ENCODE measurements at places on chromosomes 1 and 21.

GRCh38 chr1:54971317-54971791 is 9.1 kb upstream of the TMEM61 start:
- DNase-seq = no peak

GRCh38 chr21:45319461-45320211 is 31.9 kb upstream of the POFUT2 start:
- DNase-seq = no peak

- no peak for DNase-seq
Observed at GRCh38 chr1:180528868-180529470, 26.6 kb upstream of the ACBD6 start.

GRCh38 chr1:35364741-35365140 is 96.2 kb downstream of the ZMYM4 start:
- DNase-seq = no peak

DNA sequence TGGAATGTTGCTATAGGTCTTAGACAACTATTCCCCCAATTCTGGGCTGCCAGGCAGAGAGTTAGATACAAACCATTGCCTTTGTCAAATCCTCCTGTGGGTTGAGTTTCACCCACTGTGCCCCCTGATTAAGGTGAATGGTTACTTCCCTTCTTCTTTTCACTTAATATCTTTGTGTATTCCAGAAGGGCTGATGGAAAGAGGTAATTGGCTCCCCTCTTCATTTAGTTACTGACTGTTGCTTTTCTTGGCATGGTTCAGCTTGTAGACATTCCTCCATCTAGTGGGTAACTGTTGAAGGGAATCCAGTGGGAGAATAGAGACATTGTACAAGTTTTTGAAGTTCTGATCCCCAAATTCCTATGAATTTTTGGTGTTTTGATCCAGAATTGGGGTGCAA is 43.8 kb upstream of the MACF1 start:
- no peak for DNase-seq

DNA sequence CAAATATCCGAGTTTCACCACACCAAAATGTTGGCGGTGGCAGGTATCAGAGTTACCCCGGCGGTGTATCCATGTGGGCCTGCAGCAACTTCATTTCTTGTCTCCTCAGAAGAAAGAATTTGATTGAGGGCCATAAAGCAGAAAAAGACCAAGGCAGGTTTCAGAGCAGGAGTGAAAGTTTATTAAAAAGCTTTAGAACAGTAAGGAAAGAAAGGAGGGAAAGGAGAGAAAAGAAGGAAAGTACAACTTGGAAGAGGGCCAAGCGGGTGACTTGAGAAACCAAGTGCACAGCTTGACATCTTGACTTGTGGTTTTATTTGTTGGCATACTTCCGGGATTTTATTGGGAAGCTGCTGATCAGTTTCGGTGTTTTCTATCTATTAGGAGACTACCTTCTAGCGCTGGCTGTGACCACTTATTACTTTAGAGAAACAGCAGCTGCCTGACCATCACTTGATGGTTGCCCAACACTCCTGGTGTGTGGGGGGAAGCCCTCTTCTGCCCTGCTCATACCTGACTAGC is 75.5 kb upstream of the RAB3GAP2 start:
- DNase-seq = no peak

DNA sequence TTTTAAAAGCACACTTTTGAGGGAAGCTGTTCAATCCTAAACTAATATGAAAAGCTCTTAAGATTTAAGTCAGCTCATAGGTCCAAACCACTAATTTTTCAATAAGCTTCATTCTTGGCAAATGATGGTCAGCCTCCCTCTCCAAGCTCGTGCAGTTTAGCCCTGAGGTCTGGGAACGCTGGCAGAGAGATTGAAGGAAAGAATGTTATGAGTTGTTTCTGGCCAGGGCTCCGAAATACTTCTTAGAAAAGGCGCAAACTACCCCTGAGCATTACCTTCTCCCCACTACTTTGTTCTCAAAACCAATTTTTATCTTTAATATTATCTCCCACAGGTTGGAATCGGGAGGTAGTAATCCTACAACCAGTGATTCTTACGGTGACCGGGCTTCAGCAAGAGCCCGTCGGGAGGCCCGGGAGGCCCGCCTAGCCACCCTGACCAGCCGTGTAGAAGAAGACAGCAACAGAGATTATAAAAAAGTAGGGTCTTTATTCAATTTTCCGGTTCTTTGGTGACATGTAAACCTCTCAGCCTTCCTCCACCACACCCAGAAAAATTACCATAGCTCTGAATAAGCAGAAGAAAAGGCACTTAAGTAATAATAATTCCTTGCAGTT is 147.7 kb downstream of the SYT2 start:
- no peak for DNase-seq

GRCh38 chr1:241357366-241358340 is 648 bp upstream of the RGS7 start:
- no peak for DNase-seq

GRCh38 chr1:184567637-184568036 is 180.8 kb downstream of the C1orf21 start:
- no peak for DNase-seq

GRCh38 chr21:44423312-44423821 is 31.9 kb upstream of the LRRC3 start:
- no peak for DNase-seq

- peak; percentile 18 for DNase-seq
Observed at GRCh38 chr21:45109831-45110492, 35.6 kb downstream of the ADARB1 start.

- DNase-seq = no peak
Observed at GRCh38 chr1:1907098-1907736, 7.8 kb upstream of the CALML6 start.

DNA sequence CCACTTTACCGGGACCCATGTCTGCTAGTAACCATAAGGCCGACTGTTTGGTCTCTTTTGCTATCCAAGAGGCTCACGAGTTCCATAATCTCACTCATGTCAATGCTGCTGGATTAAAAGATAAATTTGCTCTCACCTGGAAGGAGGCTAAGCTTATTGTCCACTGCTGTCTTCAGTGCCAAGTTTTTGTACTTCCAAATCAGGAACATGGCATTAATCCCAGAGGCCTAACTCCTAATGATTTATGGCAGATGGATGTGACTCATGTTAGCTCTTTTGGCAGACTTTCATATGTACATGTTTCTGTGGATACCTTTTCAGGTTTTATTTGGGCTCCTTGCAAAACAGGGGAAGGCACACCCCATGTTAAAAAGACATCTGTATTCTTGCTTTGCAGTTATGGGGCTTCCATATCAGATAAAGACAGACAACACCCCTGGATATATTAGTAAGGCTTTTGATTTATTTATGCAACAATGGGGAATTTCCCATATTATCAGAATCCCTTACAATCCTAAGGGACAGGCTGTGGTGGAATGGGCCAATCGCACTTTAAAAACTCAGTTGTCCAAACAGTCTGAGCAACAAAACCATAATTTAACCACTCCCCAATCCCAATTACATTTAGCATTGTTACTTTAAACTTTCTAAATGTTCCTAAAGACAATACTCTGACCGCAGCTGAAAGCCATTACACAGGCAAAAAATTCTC is 162.7 kb downstream of the IER5 start:
- DNase-seq = no peak

DNA sequence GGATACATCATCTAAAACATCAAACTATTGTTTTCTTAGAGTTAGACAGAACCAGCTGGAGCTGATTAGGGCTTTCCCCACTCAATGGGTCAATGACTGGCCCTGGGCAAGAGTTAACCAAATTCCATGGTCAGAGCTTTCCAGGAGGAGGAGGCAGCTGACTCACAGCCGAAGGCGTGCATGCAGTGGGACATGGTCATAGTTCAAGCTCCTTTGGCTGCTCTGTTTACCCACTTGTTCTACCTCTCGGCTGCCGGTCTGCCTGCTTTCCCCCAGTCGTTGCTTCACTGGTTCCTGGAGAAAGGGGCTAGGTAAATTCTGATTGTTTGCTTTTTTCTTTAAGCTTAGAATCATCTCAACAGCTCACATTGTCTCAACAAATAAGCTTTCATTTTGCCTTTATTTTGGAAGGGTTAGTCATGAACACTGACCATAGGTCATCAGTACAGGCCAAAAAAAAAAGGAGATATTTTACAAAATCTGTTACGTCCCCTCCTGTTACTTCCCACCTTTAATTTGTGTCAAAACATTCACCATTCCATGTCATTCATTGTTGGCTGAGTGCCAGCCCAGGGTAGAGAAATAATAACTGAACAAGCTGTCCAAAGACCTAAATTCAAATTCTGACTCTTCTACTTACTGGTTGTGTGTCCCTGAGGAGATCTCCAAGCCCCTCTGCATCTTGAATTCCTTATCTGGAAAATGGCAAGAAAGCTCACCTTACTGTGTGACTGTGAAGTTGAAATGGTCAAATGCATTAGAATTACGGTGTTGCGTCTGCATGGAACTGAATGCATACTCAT is 12.0 kb downstream of the MAB21L3 start:
- DNase-seq = no peak

DNA sequence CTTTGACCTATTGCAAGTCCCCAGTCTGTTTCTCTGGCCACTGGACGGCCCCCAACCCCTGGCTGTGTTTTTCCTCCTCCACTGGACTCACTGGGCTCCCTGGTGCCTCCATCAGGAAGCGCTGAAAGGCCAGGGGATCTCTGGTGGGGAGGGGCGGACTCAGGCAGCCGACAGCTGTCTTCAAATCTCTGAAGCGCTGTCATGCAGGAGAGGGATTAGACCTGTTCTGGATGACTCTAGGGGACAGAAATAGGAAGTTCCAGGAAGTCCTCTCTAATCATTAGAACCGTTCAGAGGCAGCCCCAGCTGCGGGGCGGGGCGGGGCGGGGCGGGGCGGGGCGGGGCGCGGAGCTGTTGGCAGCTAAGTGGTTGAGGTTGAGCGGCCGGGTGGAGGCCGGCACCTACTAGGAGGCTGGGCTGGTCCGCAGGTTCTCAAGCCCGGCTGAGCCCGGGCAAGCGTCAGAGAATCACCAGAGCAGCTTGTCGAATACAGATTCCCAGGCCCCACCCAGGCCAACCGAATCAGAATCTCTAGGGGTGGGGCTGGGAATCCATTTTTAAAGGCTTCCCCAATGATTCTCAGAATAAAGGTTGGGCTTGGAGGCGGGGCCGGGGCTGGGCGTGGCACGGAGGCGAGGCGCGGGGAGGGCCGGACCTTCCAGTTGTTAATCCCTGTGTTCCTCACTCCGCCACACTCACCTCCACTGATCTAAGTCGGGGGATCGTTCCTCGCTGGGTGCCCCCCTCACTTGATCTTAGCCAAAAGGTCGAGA is 11.4 kb upstream of the PHLDA3 start:
- DNase-seq = peak; percentile 3

- DNase-seq = no peak
Observed at GRCh38 chr1:12587981-12588640, 29.9 kb downstream of the DHRS3 start.

- no peak for DNase-seq
Observed at GRCh38 chr1:6385488-6386191, 7.9 kb downstream of the ACOT7 start.

DNA sequence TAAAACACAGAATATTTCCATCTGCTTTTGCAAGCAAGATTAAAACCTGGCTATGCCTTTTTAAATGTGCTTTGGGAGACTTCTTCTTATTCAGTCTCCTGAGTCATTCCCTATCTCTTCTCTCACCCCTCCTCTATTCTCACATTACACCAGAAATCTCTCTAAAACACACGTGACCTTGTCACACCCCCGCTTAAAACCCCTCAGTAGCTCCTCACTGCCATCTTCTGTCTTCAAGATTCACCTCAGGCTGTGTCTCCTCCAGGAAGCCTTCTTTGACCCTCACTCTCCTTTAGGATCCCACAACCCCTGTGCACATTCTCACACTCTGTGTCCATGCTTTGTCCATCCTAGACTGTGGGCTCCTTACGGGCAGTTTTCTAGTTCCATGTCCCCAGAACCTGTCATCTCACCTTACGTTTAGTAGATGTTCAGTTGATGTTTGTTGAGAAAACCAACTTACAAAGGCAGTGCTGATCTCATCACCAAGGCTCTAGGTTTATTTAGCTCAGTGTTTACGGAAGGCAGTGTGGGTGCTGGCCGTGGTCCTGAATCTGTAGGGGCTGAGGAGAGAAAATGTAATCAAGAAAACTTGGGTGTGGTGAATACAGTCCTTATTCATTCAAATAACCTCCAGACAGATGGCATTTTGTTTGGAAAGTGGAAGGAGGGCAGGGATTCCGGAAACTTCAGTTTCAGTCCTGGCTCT is 143.5 kb downstream of the DMRTA2 start:
- no peak for DNase-seq

- DNase-seq = no peak
Observed at GRCh38 chr1:33819290-33819912, 44.5 kb upstream of the HMGB4 start.

DNA sequence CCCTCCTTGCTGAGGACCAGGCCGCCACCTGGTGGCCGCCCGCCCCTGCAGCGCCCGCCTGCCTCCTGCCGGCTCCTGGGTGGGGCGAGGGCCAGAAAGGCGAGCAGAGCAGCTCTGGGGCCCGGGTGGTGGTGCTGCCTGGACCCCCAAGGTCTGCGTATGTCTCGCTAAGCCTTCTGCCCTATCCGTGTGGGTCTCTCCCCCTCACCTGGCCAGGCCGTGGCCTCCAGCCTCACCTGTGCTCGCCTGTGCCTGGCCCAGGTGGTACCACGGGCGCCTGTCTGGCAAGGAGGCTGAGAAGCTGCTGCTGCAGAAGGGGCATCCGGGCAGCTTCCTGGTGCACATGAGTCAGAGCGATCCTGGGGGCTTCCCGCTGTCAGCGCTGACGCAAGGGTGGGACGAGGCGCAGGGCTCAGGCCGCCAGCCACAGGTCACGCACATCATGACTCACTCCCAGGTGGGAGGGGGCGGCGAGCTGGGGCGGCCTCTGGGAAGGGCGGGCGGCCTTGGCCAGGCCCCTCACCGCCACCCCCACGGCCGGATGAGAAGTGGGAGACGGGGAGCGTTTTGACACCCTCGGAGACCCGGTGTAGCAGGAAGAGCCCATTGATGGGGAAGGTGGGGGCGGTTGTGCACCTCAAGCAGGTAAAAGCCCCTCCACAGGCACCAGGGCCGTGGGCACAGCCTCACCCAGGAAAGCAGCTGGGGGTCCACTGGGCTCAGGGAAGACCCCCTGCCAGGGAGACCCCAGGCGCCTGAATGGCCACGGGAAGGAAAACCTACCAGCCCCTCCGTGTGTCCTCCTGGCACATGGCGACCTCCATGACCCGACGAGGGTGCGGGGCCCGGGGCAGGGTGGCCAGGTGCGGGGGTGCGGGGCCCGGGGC is 9.9 kb downstream of the RNF223 start:
- DNase-seq = peak; percentile 90

- DNase-seq = no peak
Observed at GRCh38 chr1:4584449-4584848, 70.0 kb upstream of the AJAP1 start.
